MCF 10A (cell line): ENCODE measurements at places on chromosomes 6 and 20. TPM values are rescaled to one million over a fixed set of nuclear protein-coding genes. Genes with fewer than 3 reads are reported as not detected.

The EFCAB8 gene
- total RNA-seq: not detected in 2 replicates

DNA sequence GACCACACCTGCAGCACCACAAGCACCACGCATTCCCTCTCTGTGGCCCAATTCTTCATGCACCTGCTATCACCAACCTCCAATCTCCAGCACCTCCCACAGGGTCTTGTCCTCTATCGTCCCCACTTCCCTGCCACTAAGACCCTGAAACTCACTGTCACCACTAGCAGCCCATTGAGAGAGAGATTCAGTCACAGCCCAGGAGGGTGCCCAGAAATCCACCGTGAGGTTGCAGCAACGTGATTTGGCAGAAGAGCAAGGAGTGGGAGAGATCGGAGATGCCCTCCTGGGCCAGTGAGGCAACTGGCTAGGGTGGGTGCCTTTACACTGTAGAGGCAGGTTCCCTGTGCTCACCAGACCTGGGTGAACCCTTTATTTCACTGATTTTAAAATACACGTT is 90.1 kb downstream of the ANKRD60 start:
- H3K27ac ChIP-seq: no peak overlapping the region
- no peaks in the 10 kb centered on the region for H3K36me3 ChIP-seq
- no peak overlapping the region for H3K4me3 ChIP-seq
- peaks cover 16% of the 10 kb centered on the region for H3K4me1 ChIP-seq
- DNase-seq: no peak

- no peak for DNase-seq
- H3K4me3 ChIP-seq: no peak overlapping the region
- peaks cover 14% of the 10 kb centered on the region for H3K4me1 ChIP-seq
- H3K36me3 ChIP-seq: peaks cover 10% of the 10 kb centered on the region
- no peaks in the 10 kb centered on the region for H3K27me3 ChIP-seq
Measured at GRCh38 chr20:33604084-33604990, 57.8 kb upstream of the C20orf144 start.

- DNase-seq: no peak
- H3K4me3 ChIP-seq: no peak overlapping the region
Measured at GRCh38 chr6:43766964-43767461, 3.0 kb upstream of the VEGFA start.

DNA sequence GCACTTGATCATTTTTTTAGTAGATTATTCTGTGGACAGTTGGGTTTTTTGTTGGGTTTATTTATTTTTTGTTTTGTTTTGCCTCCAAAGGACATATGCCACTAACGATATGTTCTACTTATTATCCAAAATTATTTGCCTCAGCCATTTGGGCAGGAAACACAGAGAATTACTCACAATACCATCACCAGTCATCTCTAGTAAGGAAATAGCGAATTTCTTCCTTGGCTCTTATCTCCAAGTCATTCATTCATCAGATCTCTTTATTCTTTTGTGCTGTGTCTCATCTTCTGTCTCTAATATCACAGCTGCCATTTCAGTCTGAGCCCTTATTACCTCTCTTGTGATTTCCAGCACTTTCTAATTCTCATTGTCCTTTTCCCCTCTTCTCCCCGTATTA is 130.4 kb upstream of the SMLR1 start:
- no peak for DNase-seq
- no peaks in the 10 kb centered on the region for H3K36me3 ChIP-seq
- no peak overlapping the region for H3K27ac ChIP-seq
- H3K4me3 ChIP-seq: no peak overlapping the region
- H3K27me3 ChIP-seq: peaks cover 8% of the 10 kb centered on the region
